ENCODE measurements at places on chromosomes 7 and 10.

DNA sequence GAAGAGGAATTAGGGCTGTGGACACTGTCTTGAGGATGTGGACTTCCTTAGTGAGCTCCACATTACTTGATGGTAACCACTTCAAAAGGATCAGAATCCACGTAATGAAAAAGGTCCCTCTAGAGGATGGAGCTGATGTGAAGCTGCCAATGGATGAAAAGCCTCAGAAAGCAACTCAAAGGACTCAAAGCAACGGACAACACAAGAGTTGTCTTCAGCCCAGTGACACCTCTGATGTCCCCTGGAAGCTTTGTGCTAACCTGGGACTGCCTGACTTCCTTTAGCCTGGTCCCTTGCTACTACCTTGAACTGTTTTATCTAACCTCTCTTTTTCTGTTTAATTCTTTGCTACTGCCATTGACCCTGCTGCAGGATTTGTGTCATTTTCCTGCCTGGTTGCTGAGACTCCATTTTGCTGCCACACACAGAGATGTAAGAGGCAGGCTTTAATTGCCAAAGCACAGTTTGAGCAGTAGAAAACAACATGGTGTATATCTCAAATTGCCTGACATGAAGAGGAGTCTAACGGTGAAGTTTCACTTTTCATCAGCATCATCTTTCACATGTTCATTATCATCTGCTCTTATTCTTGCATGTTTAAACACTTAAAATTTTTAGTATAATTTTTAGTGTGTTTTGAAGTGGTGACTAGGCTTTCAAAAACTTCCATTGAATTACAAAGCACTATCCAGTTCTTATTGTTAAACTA, 11.1 kb upstream of the SGCE start:
- DNase-seq: no peak

DNA sequence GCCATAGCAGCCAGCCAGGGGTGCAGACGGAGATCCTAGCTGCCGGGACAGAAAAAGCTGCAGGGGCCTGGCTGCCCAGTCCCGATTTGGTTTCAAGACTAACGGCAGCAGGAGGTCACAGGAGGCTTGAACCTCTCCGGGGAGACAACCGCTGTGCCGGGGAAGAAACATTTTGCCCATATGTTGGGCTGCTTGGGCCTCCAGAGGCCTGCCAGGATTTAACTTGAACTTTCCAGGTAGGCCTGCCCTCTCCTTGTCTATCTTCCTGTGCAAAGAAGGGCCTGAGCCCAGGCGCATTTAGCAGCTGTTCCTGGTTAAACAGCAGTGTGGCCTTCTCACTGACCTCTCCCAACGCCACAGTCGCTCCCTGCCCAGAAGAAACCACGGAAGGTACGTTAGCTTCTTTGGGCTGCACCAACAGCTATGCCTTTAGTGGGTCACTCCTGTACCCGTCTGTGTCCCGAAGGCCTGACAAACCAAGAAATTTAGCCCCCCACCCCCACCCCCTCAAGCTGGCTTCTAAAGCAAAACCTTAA, 17.1 kb upstream of the PTF1A start:
- DNase-seq: no peak

DNA sequence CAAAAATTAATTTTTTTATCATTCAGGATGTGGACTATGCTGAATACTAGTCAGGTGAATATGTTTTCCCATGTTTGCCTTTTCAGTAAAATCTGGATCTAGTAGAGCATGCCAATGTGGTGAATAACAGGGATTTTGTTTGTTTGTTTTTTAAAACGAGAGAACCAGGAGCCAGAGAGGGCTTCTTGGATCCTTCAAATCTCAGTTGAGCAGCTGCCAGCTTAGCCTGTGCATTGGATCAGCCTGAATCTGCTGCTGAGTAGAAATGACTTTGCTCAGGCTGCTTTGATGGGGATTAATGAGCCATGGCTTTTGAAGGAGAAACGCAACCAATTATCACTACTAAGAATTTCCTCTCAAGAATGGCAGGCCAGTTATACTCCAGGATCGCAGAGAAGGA, 493.8 kb downstream of the ARL4A start:
- no peak for DNase-seq

DNA sequence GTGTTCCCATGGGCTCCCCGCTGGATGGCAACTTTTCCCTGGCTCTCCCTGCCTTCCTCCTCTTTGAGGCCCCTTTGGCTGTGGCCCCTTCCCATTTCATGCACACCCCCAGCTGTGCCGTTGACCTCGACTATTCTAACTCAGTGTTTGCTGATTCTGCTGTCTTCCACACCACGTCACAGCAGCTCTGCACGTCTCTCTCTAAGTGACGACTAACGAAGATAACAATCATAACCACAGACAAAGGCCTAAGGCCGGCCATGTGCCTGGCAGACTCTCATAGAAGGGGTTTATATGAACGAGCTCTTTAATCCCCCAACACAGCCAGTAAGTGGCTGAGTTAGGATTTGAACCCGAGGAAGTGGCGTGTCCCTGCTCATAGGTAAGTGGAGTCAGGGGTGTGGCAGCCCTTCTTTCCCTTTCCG, 151.5 kb upstream of the SHH start:
- no peak for DNase-seq

DNA sequence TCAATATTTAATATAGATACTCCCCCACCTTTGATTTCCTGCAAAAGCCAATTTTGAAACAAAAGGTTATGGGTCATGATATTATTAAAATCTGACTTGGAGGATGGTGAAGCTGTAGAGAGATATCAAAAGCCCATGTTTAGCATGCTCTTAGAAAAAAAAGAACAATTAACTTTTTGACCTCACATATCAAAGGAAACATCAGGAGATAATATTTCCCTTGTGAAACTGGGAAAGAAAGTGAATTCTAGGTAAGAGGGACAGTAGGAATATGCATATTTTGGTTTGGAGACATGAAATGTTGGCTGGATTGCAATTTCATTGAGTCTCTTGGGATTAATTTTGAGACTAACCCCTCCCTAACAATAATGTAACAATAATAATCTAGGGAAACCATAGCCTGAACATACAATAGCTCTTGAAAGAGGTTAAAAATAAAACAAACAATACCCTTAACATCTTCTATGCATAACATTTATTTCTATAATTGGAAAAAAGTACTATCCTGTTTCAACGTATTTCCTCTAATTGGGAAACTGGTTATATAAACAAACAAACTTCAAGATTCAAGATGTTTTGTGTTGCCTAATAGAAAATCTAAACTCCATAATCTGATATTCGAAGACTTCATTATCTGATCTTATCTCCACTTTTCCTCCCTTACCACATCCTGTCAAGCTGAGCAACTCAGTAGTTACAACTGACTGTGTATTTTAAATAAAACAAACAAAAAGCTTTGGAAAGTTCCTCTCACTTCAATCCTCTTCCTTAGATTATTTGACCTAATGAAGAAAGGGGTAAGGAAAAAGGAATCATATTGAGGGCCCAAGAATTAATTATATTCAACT, 14.8 kb downstream of the TMEM26 start:
- DNase-seq: peak; percentile 8

- no peak for DNase-seq
Measured at GRCh38 chr7:38020121-38020785, 99.8 kb downstream of the EPDR1 start.

GRCh38 chr10:36048780-36049179, 406.7 kb upstream of the FZD8 start:
- no peak for DNase-seq

GRCh38 chr7:21704359-21704758, 161.5 kb downstream of the DNAH11 start:
- no peak for DNase-seq

DNA sequence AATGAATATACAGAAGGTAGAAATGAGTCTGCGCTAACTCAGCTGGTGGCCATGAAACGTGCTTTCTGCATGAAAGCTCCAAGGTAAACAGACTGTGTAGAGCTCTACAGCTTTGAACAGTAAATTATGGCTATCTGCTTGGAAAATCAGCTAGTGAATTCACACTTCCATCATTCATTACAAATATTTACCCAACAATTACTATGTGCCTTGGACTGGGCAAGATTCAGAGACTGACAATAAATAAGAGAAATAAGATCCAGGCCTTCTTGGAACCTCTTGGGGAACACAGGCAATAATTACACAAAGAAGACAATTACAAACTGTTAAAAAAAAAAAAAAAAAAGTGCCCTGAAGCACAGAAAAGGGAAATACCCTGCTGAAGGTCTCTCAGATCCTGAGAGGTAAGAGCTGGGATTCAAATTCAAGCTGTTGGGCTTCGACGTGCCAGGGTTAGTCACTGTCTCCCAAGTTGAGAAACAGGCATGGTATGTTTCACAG, 15.8 kb downstream of the TSPAN12 start:
- no peak for DNase-seq

DNA sequence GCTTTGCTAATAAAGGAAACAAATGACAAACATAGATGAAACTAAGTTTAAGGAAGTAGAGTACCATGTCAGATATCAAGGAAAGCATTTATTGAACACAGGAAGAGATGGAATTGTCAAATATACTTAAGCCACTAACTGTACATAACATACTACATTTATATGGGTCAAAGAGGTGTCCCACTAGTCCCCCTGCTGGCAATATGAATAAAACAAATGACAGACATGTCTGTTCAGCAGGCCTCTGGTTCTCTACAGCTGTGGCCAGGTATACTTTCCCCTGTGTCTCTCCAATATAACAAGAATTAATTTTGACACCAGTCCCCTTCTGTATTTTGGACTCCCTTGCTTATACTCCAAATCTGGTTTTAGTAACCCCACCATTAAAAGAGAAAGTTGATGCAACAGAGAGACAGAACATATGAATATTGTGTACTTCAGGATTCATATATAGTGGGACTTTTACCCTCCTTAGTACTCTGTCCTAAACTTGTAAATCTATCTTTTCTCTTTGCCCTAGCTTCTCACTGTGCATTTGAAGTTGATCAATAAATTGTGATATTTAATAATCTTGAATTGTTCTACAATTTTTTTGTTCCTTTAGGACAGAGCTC, 42.9 kb downstream of the CD36 start:
- DNase-seq: peak; percentile 27

DNA sequence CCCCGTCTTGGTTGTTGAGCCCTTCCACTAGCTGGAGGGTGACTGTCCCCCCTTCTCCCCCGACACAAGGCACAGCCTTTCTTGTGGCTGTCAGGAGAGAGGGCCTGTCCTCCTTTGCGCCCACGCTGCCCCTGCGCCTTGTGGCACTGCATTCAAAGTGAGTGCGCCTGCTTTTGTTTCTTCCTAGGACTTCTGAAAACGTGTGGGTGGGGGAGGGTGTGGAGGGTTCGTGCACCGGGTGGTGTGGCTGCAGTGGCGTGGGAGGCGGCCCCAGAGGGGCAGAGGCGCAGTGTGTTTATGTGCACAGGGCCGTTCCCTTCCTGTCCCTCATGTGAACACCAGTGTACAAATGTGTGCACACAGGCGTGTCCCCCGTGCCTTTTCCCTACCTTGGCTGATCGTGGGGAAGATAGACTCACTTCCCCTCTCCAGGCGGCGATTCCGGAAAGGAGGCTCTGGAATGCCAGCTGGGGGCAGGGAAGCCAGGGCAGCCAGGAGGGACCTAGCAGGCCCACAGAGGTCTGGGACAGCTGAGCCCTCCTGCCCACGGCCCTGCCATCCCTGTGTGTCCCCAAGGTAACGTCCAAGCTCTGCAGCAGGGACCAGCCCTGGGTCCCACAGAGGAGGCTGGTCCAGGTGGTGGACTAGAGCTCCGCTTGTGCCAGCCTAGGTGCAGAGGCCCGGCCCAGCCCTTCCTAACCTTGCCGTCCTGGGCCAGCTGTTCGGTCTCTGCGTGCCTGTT, 88.8 kb downstream of the LHPP start:
- DNase-seq: no peak

DNA sequence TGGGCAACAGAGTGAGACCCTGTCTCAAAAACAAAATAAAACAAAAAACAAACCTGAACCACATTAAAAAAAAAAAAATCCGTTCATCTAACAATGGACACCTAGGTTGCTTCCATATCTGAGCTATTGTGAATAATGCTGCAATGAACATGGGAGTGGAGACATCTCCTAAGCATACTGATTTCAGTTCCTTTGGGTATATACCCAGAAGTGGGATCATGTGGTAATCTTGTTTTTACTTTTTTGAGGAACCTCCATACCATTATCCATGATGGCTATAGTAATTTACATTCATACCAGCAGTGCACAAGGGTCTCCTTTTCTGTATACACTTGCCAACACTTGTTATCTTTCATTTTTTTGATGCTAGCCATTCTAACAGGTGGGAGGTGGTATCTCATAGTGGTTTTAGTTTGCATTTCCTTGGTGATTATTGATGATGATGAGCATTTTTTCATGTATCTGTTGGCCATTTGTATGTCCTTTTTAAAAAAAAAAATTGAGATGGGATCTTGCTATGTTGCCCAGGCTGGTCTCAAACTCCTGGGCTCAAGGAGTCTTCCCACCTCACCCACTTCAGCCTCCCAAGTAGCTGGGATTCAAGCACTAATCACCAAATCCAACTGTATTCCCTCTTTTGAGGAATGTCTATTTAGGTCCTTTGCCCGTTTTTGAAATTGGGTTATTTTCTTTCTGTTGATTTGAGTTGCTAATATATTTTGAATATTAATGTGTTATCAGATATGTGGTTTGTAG, 17.5 kb downstream of the CDK13 start:
- no peak for DNase-seq

- DNase-seq: peak; percentile 77
Measured at GRCh38 chr7:30671793-30672465, 10.3 kb downstream of the CRHR2 start.

- no peak for DNase-seq
Measured at GRCh38 chr7:128052404-128052803, 21.2 kb upstream of the LRRC4 start.

GRCh38 chr7:11120675-11121220, 147.1 kb downstream of the PHF14 start:
- DNase-seq: no peak

GRCh38 chr10:119803264-119803663, 69.4 kb downstream of the MCMBP start:
- DNase-seq: peak; percentile 85

GRCh38 chr10:86962136-86962980, 4.0 kb downstream of the SNCG start:
- no peak for DNase-seq

- DNase-seq: no peak
Measured at GRCh38 chr10:122422266-122422989, 32.0 kb upstream of the ARMS2 start.

DNA sequence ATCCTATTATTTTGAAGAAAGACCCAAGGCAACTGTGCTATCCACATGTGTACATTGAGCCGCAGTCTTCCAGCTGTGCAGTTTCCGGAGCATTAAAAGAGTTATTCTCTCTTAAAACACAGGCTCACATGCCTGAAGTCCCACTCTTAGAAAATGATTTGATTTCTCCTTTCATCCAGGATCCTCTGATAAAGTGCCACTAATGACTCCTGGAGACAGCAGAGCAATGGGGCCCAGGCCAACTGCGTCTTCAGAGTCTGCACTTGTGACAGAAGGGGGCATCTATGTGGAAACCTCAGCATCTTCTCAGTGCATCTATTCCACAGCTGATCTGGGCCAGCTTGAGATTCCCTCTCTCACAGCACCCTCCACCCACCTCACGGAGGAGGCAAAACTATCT, 482.1 kb upstream of the AKR1E2 start:
- peak; percentile 57 for DNase-seq

- no peak for DNase-seq
Measured at GRCh38 chr7:34162677-34163076, 257.3 kb downstream of the BMPER start.

GRCh38 chr7:24800667-24801066, 43.4 kb upstream of the GSDME start:
- no peak for DNase-seq

All from fibroblast of skin of scalp (primary cell).